Activated CD8-positive, alpha-beta memory T cell treated with anti-CD3 and anti-CD28 coated beads, Interleukin-2, amount 50 U/mL, for 4 hours (primary cell): ENCODE measurements at places on chromosomes 1 and 21.

GRCh38 chr1:23799570-23800399, 769 bp downstream of the GALE start:
- no peak for DNase-seq

DNA sequence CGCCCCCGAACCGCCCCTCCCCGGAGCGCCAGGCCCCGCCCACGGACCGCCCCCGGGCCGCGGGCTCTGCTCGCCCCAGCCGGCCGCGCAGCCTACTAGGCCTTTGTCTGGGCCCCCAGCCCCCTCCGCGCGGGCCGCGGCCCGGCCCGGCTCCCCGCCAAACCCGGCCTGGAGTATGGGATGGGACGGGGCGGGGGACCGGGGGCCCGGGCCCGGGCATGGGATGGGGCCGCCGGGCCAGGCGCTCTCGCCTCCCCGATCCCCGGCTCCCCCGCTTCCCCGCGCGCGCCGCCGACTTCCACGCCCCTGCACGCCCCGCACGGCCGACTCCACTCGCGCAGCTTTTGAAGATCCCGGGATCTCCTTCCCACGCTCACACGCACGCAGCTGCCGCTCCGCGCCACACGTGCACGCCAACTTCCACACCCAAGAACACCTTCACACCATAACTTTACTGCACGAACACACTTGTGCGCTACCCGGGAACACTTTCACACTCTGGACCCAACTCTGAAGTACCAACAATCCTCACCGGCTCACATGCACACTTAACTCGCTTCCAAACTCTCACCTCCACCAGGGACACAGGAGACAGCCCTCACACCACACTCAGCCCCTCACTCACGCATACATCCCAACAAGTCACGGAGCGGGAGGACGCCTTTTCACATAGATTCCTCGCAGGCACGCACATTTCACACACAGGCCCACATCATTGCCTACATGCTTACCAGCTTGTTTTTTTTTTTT, 437 bp upstream of the HSPG2 start:
- peak; percentile 66 for DNase-seq

DNA sequence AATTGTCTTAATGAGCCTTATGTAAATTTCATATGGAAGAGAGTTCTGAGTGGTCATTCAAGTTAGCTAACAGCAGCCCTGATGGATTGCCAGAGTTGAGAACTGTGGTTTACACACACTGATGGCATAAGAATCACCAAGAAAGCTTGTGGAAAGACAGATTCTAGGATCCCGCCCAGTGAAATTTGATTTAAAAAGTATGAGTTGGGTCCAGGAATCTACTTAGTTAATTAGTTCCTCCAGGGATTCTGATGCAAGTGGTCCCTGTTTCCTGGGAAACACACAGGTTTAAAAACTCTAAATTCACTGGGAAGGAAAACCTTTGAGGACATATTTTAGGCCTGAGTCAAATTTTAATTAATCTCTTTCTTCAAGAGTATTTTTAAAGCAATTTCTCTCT, 144.3 kb downstream of the NTPCR start:
- DNase-seq: no peak

- DNase-seq: no peak
Measured at GRCh38 chr1:223462047-223462630, 68.9 kb downstream of the CCDC185 start.

- DNase-seq: no peak
Measured at GRCh38 chr21:44052071-44052829, 40.1 kb downstream of the TRAPPC10 start.

- no peak for DNase-seq
Measured at GRCh38 chr1:31531177-31531999, 44.9 kb upstream of the TINAGL1 start.

GRCh38 chr1:7888248-7889081, 35.6 kb upstream of the UTS2 start:
- DNase-seq: no peak

GRCh38 chr1:58983633-58984245, 199.9 kb upstream of the JUN start:
- no peak for DNase-seq

DNA sequence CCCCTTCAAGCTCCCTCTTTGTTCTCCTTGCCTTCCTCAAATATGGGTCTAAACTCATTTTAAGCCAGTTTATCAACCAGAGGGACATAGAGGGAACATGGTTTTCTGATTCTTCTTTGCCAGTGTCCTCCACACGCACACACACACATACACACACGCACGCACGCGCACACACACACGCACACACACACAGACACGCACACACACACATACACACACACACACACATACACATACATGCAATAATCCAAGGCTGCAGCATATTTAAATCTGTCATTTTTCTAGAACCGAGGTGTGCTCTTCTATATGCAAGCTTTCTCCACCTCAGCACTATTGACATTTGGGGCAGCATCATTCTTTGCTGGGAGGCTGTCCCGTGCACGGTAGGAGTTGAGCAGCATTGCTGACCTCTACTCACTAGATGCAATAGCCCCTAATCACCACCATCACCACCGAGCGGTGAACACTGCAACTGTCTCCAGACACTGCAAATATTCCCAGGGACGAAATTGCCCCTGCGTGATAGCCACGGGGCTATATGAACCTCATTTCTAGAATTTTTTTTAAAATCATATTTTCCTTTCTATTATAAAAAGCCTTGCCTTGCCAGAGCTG, 8.0 kb downstream of the TNFRSF9 start:
- DNase-seq: no peak

DNA sequence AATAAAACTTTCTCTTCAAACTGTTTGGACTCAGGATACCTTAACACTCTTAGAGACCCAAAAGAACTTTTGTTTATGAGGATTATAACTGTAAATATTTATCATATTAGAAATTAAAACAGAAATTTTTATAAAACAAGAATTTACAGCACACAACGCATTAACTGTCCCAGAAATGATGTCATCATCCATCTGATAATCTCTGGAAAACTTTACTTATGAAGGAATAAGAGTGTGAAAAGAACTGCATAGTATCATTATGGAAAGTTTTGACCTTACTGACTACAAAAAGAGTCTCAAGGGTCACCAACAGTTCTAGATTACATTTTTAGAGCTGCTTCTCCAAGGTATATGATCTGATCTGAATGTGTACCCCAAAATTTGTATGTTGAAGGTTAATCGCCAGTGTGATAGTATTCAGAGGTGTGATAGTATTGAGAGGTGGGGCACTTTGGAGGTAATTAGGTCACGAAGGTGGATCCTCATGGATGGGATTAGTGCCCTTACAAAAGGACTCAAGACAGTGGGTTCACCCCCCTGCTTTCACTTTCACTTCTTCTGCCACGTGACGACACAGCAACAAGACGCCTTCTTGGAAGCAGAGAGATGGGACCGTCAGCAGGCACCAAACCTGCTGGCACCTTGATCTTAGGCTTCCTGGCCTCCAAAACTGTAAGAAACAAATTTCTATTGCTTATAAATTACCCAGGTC, 95.7 kb upstream of the NR5A2 start:
- DNase-seq: peak; percentile 20

GRCh38 chr1:21338573-21339355, 48.5 kb upstream of the ECE1 start:
- DNase-seq: no peak

- no peak for DNase-seq
Measured at GRCh38 chr1:98706173-98706843, 44.8 kb downstream of the SNX7 start.

- DNase-seq: no peak
Measured at GRCh38 chr1:216425577-216425976, 2.3 kb upstream of the USH2A start.

- DNase-seq: no peak
Measured at GRCh38 chr21:34523019-34523555, 11.1 kb upstream of the KCNE1 start.

- DNase-seq: no peak
Measured at GRCh38 chr1:15336866-15337265, 72.8 kb upstream of the EFHD2 start.

- DNase-seq: no peak
Measured at GRCh38 chr1:74512170-74512915, at the start of gene LRRC53. Gene LRRC53 (minus strand): TSS chr1:74512611. CDS start chr1:74483349, 29,262 bp downstream.

GRCh38 chr1:56399795-56400194, 179.6 kb downstream of the PLPP3 start:
- no peak for DNase-seq

DNA sequence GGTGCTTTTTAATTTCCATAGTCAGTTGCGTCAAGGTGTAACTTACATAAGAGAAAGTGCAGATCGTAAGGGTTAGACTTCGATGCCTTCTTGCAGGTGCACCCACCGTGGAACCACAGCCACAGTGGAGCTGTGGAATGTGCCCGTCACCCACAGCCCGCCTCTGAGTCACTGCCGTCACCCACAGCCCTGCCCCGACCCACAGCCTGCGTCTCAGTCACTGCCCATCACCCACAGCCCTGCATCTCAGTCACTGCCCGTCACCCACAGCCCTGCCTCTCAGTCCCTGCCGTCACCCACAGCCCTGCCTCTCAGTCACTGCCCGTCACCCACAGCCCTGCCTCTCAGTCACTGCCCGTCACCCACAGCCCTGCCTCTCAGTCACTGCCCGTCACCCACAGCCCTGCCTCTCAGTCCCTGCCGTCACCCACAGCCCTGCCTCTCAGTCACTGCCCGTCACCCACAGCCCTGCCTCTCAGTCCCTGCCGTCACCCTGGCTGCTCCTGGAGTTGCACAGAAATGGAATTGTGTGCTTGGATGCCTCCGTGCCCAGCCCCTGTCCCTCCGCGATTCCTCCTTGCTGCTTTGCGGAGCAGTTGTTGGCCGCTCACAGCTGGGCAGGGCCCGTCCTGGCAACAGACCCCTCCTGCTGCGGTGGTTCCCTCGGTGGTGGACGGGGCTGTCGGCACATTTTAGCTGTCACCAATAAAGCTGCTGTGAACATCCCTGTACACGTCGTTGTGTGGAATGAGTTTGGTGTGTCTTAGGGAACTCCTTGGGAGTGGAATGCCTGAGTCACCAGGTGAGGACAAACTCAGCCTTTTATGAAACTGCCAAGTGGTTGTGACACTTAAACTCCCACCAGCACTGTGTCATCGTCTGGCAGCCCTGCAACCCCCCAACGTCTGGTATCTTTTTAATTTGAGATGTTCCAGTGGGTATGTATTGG, 44.9 kb upstream of the COL6A2 start:
- peak; percentile 56 for DNase-seq

GRCh38 chr1:170530972-170531757, 801 bp upstream of the GORAB start:
- DNase-seq: no peak

GRCh38 chr1:29508458-29509107, 272.3 kb downstream of the PTPRU start:
- DNase-seq: no peak

GRCh38 chr1:182888736-182889531, 49.8 kb downstream of the DHX9 start:
- no peak for DNase-seq

DNA sequence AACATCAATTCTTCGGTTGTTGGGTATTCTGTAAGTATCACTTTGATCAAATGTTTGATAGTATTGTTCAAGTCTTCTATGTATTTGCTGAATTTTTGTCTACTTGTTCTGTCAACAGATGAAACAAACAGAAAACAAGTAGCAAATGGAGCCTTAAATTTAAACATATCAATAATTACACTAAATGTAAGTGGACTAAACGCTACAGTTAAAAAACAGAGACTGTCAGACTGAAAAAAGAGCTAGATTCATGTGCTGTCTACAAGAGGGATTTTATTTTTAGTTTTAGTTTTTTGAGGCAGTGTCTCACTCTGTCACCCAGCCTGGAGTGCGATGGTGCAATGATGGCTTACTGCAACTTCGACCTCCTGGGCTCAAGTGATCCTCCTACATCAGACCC, 10.7 kb upstream of the RAD54L start:
- DNase-seq: no peak

GRCh38 chr1:10726355-10726754, 70.1 kb downstream of the CASZ1 start:
- DNase-seq: no peak

DNA sequence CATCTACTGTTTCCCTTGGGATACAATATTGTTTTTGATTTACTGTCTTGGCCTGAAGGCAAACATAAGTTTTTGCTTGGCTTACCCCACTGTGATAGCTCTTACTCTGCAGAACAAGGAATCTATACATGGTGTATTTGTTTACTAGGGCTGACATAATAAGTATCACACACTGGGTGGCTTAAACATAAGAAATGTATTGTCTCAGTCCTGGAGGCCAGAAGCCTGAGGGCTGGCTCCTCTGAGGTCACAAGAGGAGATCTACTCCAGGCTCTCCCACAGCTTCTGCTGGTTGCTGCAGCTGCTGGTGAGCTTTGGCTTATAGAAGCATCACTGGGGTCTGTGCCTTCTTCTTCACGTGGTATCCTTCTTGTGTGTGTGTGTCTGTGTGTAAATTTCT, 30.7 kb upstream of the IGSF5 start:
- no peak for DNase-seq

GRCh38 chr1:172382406-172382805, 38.1 kb upstream of the C1orf105 start:
- no peak for DNase-seq

GRCh38 chr1:208866386-208866955, 622.3 kb upstream of the PLXNA2 start:
- DNase-seq: no peak

GRCh38 chr1:21255284-21255942, 34.9 kb downstream of the ECE1 start:
- peak; percentile 89 for DNase-seq

- DNase-seq: peak; percentile 94
Measured at GRCh38 chr21:33479679-33480480, at the start of gene TMEM50B. Gene TMEM50B (minus strand): TSS chr21:33479974. CDS start chr21:33468885, 11,089 bp downstream.

- DNase-seq: no peak
Measured at GRCh38 chr1:212668477-212668876, 31.2 kb downstream of the BATF3 start.

- no peak for DNase-seq
Measured at GRCh38 chr1:1605034-1605591, 5.2 kb upstream of the FNDC10 start.

GRCh38 chr1:30824736-30825429, 67.3 kb upstream of the LAPTM5 start:
- DNase-seq: no peak

DNA sequence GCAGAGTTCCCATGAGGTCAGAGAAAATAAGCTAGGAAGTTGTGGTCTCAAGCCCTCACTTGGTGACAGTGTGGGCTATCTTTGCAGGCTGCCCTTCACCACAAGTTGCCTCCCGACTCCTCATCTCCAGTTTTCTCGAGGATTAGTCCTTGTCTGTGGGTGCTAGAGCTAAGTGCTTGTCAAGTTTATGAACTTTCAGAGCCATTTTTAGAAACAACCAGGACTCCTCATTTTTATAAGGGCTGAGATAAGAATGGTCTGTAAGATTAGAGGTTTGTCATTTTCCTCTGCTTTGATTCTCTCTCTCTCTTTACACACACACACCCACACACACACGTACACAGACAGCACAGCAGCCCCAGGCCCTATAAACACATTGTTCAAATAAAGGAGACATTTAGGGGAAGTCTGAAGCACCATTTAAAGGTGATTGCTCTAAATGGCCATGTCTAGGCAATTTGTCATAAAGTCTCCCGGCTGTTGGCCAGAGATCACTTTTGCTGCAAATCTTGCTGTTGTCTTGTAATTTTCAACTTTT, 127.2 kb downstream of the LACTBL1 start:
- no peak for DNase-seq

DNA sequence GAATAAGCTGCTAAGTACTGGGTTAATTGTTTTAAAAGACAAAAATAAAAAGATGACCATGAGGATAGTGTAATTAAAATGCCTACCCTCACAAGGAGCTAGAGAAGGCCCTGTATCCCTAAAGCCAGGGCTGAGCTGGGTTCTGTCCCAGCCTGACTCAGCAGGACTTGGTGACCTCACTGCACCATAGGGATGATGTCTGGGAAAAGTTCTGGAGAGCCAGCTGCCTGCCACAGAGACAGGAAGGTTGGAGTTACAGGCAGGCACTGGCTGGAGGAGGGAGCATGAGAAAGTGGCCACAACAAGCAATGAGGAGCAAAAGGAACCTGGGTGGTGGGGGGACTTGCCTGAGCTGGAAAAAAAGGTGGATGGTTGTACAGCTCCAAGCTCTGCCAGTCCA, 5.7 kb upstream of the TNR start:
- no peak for DNase-seq
